ENCODE measurements at places on chromosomes 6 and 20. TPM values are rescaled to one million over a fixed set of nuclear protein-coding genes. Genes with fewer than 3 reads are reported as not detected.

Gene MYB
- polyA plus RNA-seq = 26.8 TPM

GRCh38 chr6:160999516-160999915, 7.9 kb downstream of the MAP3K4 start:
- H3K4me3 ChIP-seq = no peak overlapping the region
- H3K36me3 ChIP-seq = no peaks in the 10 kb centered on the region
- H3K27me3 ChIP-seq = no peaks in the 10 kb centered on the region

GRCh38 chr6:168601111-168601510, 160.1 kb downstream of the SMOC2 start:
- no peak overlapping the region for H3K27ac ChIP-seq
- no peak overlapping the region for H3K4me3 ChIP-seq
- no peaks in the 10 kb centered on the region for H3K36me3 ChIP-seq
- no peaks in the 10 kb centered on the region for H3K4me1 ChIP-seq

Gene LY86
- polyA plus RNA-seq = 194 TPM

Gene RUNX2
- not detected for polyA plus RNA-seq

DNA sequence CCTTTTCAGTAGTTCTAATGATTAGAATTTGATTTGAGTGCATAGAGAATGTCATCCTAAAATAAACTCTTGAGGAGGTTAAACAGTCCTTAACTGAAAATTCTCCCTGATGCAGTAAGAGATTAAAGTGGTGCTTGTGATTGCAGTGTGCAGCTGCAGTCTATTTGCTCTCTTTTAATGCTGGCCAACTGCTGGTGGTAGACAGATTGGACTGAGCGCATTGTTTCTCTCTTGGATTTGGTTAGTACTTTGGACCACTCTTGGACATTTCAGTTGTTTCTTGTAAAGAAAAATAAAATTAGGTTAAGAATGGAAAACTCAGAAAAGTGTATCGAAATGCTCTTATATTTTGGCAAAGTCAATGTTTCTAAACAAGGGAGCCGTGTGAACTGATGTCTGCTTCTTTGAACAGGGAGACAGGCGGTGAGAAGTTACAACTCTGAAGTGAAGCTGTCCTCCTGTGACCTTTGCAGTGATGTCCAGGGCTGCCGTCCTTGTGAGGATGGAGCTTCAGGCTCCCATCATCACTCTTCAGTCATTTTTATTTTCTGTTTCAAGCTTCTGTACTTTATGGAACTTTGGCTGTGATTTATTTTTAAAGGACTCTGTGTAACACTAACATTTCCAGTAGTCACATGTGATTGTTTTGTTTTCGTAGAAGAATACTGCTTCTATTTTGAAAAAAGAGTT, 127.2 kb downstream of the CD109 start:
- no peaks in the 10 kb centered on the region for H3K27me3 ChIP-seq
- no peak for DNase-seq
- H3K4me1 ChIP-seq = no peaks in the 10 kb centered on the region
- no peaks in the 10 kb centered on the region for H3K36me3 ChIP-seq

GRCh38 chr20:19661717-19662636, 96.1 kb upstream of the RIN2 start:
- no peaks in the 10 kb centered on the region for H3K36me3 ChIP-seq
- H3K27me3 ChIP-seq = no peaks in the 10 kb centered on the region
- H3K27ac ChIP-seq = no peak overlapping the region
- no peak overlapping the region for H3K4me3 ChIP-seq
- H3K4me1 ChIP-seq = peaks cover 11% of the 10 kb centered on the region

Gene BTNL2
- polyA plus RNA-seq = 0.10 TPM

GRCh38 chr20:3741836-3742458, 9.5 kb downstream of the HSPA12B start:
- no peak for DNase-seq
- H3K27ac ChIP-seq = no peak overlapping the region
- H3K27me3 ChIP-seq = no peaks in the 10 kb centered on the region
- H3K36me3 ChIP-seq = no peaks in the 10 kb centered on the region
- H3K4me1 ChIP-seq = no peaks in the 10 kb centered on the region
- H3K4me3 ChIP-seq = no peak overlapping the region

DNA sequence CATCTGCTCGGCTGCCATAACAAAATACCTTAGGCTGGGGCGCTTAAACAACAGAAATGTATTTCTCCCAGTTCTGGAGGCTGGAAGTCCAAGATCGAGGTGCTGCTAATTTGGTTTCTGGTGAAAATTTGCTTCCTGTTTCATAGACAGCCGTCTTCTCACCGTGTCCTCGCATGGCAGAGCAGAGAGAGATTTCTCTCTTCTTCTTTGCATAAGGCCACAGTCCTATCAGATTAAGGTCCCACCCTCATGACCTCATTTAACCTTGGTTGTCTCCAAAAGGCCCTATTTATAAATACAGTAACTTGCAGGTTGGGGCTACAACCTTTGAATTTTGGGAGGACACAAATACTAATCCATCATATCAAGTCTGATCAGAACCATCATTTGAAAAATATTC, 544.3 kb downstream of the KIF16B start:
- peaks cover 4% of the 10 kb centered on the region for H3K4me1 ChIP-seq
- no peak overlapping the region for H3K4me3 ChIP-seq
- no peaks in the 10 kb centered on the region for H3K36me3 ChIP-seq

Gene GTSF1L
- 1.00 TPM for polyA plus RNA-seq

DNA sequence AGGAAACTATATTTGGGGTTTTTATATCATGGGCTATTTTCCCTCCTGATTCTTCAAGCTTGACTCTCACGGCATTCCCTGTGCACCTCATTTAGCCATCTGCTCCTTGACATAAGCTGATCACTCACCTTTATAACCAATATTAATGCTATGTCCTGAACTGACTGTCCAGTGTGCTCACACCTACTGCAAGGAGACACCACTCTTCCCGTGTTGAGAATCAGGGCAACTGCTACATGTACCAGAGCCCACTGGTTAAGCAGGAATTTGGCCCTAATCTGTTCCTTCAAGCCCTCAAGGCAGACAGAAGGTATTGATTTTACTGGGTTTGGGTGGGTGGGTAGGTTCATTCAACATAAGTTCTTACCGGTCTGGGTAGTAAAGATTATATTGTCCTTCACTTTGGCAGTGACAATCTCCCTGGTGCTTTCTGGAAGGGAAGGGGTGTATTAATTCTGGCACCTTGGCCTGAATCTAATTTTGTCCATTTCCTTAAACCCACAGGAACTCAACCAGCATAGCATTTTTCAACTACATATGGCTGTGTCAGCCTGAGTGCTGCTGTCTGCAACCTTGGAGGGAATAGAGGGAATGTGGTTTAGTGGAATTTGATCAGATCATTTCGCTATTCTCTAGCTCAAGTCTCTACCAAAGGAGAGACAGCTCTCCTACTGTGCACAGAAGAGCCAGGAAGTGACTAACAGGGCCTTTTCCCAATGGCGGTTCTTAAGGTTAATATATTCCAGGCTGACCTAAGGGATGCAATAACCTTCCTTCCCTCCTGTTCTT, 293.2 kb downstream of the BTBD9 start:
- DNase-seq = no peak
- no peaks in the 10 kb centered on the region for H3K36me3 ChIP-seq
- H3K4me3 ChIP-seq = no peak overlapping the region
- no peak overlapping the region for H3K27ac ChIP-seq

- H3K27ac ChIP-seq = peak overlapping the region; percentile 82
- no peaks in the 10 kb centered on the region for H3K27me3 ChIP-seq
- H3K4me3 ChIP-seq = peak overlapping the region; percentile 19
- DNase-seq = no peak
- H3K36me3 ChIP-seq = no peaks in the 10 kb centered on the region
- peaks cover 81% of the 10 kb centered on the region for H3K4me1 ChIP-seq
Observed at GRCh38 chr20:47493175-47493962, 8.3 kb upstream of the NCOA3 start.

GRCh38 chr6:35356391-35356790, 14.0 kb downstream of the PPARD start:
- no peak for DNase-seq
- H3K36me3 ChIP-seq = peaks cover 3% of the 10 kb centered on the region
- no peak overlapping the region for H3K27ac ChIP-seq
- no peak overlapping the region for H3K4me3 ChIP-seq
- H3K27me3 ChIP-seq = no peaks in the 10 kb centered on the region

Gene TFAP2B
- 0.15 TPM for polyA plus RNA-seq

DNA sequence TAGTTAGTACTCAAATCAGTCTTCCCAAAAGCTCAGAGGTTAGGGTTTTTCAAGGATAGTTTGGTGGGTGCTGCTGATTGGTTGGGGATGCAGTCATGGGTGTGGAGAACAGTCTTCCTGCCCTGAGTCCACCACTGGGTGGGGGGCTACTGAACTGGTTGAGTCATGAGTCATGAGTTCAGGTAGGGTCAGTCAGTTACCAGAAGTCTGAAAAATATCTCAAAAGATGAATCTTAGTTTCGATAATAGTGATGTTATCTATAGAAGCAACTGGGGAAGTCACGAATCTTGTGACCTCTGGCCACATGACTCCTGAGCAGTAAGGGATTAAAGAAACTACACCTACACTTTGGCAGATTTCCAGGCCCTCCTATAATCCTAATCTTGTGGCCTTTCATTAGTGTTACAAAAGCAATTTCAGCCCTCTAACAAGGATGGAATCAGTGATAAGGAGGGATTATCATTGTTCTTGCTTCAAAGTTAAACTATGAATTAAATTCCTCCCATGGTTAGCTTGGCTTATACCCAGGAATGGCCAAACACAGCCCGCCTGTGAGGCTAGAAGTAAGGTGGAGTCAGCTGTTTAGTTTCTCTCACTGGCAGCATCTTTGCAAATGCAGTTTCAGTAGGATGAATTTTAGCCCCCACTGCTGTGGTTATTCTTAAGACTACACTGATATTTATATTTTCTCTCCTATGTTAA, 33.3 kb upstream of the NKAIN2 start:
- H3K4me3 ChIP-seq = no peak overlapping the region
- peak overlapping the region; percentile 46 for H3K27ac ChIP-seq
- H3K36me3 ChIP-seq = no peaks in the 10 kb centered on the region
- DNase-seq = peak; percentile 19
- H3K4me1 ChIP-seq = peaks cover 11% of the 10 kb centered on the region

DNA sequence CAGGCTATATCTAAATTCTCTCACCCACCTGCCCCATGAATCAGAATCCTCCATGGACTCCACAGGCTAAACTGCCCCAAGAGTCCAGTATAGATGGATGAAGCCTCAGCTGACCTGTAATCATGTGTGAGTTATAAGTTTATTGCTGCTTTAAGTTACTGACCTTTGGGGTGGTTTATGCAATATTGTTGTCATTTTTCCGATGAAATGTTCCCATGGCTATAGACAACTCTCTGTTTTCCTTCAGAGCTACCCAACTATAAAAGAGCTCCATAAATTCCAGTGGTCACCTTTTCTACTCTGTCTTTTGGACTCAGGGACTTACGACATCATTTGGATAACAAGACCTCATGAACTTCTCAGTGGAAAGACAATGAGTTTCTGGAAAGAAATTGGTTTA, 212.1 kb downstream of the BMP2 start:
- no peak for DNase-seq
- H3K36me3 ChIP-seq = no peaks in the 10 kb centered on the region
- no peaks in the 10 kb centered on the region for H3K27me3 ChIP-seq
- H3K4me1 ChIP-seq = no peaks in the 10 kb centered on the region

DNA sequence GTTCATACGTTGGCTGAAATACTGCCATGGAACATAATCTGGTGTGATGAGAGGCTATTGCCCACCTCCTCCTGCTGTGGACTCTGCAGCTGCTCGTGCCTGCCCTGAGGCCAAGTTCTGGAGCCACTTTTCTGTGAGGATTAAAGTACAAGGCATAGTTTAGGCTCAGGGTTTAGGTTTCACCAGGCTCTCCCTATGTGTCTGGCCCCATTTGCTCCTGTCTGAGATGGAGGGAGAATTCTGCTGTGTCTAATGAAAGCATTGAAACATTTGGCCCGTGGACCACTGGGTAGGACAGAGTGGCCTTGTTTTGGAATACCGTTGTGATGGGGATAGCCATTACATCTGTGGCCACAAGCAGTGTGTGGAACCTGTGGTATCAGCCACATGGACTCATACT, 5.9 kb downstream of the WRNIP1 start:
- no peaks in the 10 kb centered on the region for H3K27me3 ChIP-seq
- peaks cover 24% of the 10 kb centered on the region for H3K36me3 ChIP-seq
- no peak overlapping the region for H3K27ac ChIP-seq
- H3K4me3 ChIP-seq = no peak overlapping the region

GRCh38 chr6:31041372-31041974, 31.2 kb downstream of the MUC22 start:
- no peaks in the 10 kb centered on the region for H3K36me3 ChIP-seq
- no peak overlapping the region for H3K27ac ChIP-seq
- no peak overlapping the region for H3K4me3 ChIP-seq
- no peak for DNase-seq

GRCh38 chr6:170176136-170176897, 114.6 kb downstream of the DLL1 start:
- no peaks in the 10 kb centered on the region for H3K27me3 ChIP-seq
- no peaks in the 10 kb centered on the region for H3K36me3 ChIP-seq
- no peaks in the 10 kb centered on the region for H3K4me1 ChIP-seq
- no peak for DNase-seq
- H3K27ac ChIP-seq = no peak overlapping the region

DNA sequence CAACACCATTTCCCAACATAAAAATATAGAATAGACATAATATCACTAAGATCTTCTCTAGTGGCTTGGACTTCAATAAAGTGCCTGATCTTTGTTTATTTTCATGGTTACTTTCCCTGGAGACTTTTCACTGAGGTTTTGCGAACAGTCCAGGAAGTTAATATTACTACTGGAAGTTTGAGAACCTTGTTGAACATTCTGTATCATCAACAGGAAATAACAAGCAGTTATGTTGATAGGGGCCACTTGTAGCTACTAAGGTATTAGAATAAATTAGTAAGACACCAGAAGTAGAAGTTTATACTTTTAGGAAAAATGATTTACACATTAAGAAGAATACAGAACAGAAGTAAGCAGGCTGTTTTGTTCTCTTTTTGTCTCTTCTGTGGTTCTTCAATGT, 180.2 kb downstream of the TFAP2B start:
- H3K27ac ChIP-seq = no peak overlapping the region
- H3K4me3 ChIP-seq = no peak overlapping the region
- no peaks in the 10 kb centered on the region for H3K27me3 ChIP-seq
- no peaks in the 10 kb centered on the region for H3K4me1 ChIP-seq
- DNase-seq = no peak

Gene NMBR
- not detected for polyA plus RNA-seq

GRCh38 chr6:66735106-66735890, 1028.3 kb upstream of the EYS start:
- DNase-seq = no peak
- H3K27me3 ChIP-seq = no peaks in the 10 kb centered on the region
- no peak overlapping the region for H3K4me3 ChIP-seq
- no peaks in the 10 kb centered on the region for H3K4me1 ChIP-seq

DNA sequence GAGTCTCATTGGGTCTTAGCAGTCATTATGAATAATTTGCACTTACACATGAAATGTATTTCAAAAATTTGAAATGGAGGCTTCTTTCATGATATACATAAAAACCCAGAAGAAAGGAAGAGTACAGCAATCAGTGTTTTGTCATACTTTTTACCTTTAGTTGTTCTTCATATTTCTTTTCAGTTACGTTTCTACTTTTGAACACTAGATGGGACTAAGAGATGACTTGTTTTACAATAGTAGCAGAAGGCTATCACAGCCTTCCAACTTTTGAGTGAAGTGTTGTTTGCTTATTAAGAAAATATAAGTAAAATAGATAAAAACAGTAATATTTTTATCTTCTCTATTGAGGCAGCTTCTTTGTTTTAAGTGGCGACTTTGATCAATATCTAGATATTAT, 58.1 kb downstream of the L3MBTL3 start:
- H3K27me3 ChIP-seq = no peaks in the 10 kb centered on the region
- H3K4me1 ChIP-seq = no peaks in the 10 kb centered on the region
- no peak overlapping the region for H3K4me3 ChIP-seq
- no peaks in the 10 kb centered on the region for H3K36me3 ChIP-seq
- no peak overlapping the region for H3K27ac ChIP-seq
- no peak for DNase-seq
